ENCODE measurements at places on chromosomes 6 and 20.

- DNase-seq = no peak
These were observed 437.5 kb downstream of the MMUT start for GRCh38 chr6:49025273-49026240.

DNA sequence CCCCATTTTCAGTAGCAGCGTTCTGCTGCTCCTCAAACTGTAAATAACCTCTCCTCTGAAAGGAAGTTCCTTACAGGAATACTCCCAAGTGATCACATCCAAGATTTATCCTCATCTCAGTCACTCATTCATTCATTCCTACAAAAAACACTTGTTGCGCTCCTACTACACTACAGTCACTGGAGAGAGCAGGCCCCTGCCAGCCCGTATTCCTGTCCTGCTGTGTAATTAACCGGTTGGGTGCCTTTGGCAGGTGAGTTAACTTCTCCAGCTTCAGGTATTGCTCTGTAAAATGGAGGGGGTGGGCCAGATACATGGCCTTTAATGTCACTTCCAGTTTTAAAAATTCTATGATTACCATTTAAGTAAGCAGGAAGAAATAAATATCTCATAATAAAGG lies 15.0 kb upstream of the ZBTB24 start:
- DNase-seq = no peak

DNA sequence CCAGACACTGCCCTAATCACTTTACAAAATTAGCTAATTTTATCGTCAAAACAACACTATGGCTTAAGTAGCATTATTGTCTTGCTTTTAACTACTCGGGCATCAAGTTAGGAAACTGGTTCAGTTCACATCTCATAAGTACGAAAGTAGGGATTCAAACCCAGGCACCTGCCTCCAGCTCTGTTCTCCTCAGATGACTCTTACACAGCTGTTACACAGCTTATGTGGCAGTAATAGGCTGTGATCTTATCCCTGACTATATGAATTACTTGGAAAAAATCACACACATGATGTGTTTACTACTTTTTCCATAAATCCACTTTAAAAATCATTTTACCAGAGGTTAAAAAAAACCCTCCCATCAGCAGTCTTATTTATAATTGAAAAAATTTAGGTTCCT lies 389.2 kb upstream of the FLRT3 start:
- DNase-seq = no peak

GRCh38 chr20:36128463-36129159 lies 25.9 kb upstream of the EPB41L1 start:
- no peak for DNase-seq

DNA sequence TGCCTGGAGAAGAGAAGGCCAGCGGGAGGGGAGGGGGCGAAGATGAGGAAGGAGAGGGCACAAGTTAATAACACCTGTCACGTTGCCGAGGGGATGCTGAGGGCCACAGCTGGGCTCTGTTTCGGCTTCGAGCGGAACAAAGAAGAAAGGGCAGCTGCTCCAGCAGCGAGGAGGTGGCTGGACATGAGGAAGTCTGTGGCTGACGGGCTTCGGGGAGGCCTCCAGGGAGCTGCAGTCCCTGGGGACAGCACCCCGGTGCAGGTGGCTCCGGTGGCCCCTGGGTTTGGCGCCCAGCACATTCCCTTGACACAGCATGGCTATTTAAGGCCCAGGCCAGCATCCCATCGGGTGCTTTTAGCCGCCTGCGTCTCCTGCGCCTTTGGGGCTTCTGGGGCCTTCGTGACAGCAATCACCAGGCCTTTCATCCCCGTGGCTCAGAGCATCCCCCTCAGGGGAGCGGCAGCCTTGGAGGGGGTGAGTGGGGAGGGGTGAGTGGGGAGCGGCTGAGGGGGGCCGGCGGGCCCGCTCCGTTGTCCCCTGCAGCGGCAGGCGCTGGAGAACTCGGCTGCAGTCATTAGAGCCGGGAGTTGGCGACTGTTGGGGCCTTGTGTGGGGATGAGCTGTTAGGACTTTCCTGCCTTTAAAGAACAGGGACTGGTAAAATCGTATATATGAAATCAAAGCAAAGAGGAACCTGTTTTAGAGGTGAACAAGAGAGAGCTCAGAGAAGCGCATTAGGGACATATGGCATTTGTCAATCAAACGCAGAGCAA lies 99.0 kb downstream of the TMEM242 start:
- DNase-seq = no peak

GRCh38 chr20:57601737-57602136 lies 18.5 kb downstream of the ZBP1 start:
- no peak for DNase-seq

DNA sequence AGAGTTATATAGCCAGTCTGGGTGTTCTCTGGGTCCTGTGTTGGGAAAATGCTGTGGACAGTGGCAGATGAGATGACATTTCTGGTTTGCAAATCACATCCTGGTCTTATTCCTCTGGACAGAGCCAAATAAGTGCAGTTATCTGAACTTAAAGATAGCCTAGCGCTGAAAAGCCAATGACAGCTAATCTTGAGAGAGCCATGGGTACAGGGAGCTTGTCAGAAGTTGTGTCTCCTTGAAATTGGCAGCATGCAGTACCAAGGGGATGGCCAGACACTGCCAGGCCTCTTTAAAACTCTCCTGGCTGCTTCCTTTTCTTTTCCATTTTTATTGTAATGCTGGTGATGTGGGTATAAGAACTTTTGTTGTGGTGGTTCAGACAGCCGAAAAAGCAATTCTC lies 362.5 kb downstream of the FARS2 start:
- no peak for DNase-seq

GRCh38 chr6:90098001-90098531 lies 198.6 kb downstream of the BACH2 start:
- no peak for DNase-seq

- DNase-seq = no peak
These were observed 137.5 kb downstream of the GMPR start for GRCh38 chr6:16375843-16376242.

DNA sequence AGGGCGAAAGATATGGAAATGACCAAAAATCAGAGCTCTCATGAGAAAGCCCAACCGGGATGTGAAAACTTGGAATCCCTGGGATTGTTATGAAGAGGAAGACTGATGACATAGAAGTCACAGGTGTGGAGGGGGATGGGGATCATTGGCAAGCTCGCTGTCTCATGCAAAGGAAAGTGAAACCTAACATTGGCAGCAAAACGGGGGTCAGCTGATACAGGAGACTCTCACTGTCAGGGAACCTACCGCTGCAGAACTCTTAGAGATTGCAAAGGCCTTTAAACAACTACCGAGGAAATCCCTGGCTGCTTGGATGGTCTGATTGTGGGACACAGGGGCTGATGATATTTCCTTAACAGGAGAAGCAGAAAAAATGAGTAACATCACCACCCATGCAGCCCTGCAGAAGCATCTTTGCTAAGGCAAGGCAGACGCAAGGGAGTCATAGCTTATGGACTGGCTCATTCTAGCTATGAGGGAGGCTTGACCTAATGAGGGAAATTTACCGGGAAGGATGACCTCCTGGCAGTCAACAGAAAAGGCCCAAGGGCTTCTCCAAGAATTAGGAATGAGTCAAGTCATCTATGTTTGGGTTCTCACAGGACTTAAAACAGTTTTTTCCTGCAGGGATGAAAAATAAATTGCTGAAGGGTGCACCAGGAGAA lies 7.0 kb downstream of the MUC21 start:
- DNase-seq = no peak

- DNase-seq = no peak
These were observed 594.7 kb upstream of the ADGRB3 start for GRCh38 chr6:68040312-68040778.

DNA sequence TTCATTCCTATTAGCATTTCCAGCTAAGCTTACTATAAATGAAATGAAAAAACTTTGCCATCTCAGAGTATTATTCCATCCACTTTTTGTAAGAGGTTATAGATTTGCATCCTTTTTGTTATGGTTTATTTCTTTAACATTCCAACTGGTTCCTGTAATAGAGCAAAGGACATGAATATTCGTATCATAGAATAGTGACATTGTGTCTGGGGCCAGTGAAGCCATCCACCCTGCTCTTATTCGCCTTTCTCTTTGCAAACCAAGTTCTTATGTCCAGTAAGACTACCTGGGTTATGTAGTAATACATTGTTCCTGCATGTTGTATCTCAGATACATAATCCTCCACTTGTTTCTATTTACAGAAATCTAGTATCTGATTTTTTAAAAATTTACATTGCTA lies 43.1 kb downstream of the DCBLD1 start:
- no peak for DNase-seq

GRCh38 chr20:25050501-25051350 lies 7.2 kb downstream of the ACSS1 start:
- no peak for DNase-seq

GRCh38 chr6:76831299-76831698 lies 632.0 kb downstream of the HTR1B start:
- DNase-seq = no peak

Measured in activated CD4-positive, alpha-beta T cell treated with anti-CD3 and anti-CD28 coated beads, Interleukin-2, Interleukin-6, amounts not matched to agents 100 ng/mL and 50 ng/mL, durations not matched to agents 16 hours and 8 hours (primary cell).